ENCODE measurements at places on chromosomes 1 and 21.

DNA sequence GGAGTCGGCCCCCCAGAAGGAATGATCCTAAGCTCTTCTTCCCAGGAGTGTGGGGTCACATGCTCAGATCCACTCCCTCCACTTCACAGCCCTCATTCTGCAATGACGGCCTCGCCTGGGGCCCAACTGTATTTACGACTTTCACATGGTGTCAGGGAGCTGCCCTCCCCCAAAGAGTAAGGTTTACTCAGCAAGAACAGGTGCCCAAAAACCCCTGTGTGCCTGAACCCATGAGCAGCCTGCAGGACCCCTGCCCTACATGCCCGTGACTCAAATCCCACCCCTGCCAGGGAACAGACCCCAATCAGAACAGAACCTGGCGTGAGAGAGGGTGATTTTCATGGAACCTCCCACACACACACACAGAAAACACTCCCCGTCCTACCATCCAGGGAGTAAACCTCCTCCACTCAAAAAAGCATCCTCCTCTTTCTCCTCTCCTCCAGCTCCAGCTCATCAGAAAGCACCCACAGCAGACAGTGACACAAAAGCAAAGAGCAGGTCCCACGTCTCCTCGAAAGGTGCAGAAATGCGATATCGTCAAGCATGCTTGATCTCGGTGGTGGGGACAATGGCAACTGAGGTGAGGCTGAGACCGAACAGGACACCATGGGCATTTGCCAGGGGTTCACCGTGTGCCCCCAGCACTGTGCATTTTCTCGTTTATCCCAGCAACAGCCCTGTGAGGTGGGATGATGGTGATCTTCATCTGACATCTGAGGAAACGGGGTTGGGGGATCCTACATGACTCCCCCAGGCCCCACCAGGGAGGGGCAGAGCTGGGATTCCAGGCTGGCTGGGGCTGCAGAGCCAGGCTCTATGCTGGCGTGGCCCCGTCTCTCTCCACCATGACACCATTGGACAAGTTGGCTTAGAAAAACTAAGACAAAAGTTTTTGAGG lies 397.9 kb downstream of the NPHP4 start:
- H3K36me3 ChIP-seq = no peaks in the 10 kb centered on the region
- H3K4me1 ChIP-seq = peaks cover 28% of the 10 kb centered on the region
- H3K27me3 ChIP-seq = peaks cover 6% of the 10 kb centered on the region
- no peak overlapping the region for H3K27ac ChIP-seq
- H3K4me3 ChIP-seq = no peak overlapping the region

- H3K4me1 ChIP-seq = no peaks in the 10 kb centered on the region
- no peak for DNase-seq
- H3K4me3 ChIP-seq = no peak overlapping the region
Observed at GRCh38 chr1:58660105-58660504, 39.8 kb downstream of the MYSM1 start.

GRCh38 chr1:213492161-213493041 lies 441.4 kb downstream of the RPS6KC1 start:
- no peak overlapping the region for H3K4me3 ChIP-seq
- no peak for DNase-seq
- no peak overlapping the region for H3K27ac ChIP-seq
- no peaks in the 10 kb centered on the region for H3K36me3 ChIP-seq
- H3K27me3 ChIP-seq = peaks cover 13% of the 10 kb centered on the region

GRCh38 chr21:41817877-41818855 lies 51.3 kb upstream of the RIPK4 start:
- H3K4me1 ChIP-seq = peaks cover 8% of the 10 kb centered on the region
- H3K36me3 ChIP-seq = peaks cover 10% of the 10 kb centered on the region
- H3K27me3 ChIP-seq = no peaks in the 10 kb centered on the region
- no peak overlapping the region for H3K4me3 ChIP-seq
- H3K27ac ChIP-seq = no peak overlapping the region

DNA sequence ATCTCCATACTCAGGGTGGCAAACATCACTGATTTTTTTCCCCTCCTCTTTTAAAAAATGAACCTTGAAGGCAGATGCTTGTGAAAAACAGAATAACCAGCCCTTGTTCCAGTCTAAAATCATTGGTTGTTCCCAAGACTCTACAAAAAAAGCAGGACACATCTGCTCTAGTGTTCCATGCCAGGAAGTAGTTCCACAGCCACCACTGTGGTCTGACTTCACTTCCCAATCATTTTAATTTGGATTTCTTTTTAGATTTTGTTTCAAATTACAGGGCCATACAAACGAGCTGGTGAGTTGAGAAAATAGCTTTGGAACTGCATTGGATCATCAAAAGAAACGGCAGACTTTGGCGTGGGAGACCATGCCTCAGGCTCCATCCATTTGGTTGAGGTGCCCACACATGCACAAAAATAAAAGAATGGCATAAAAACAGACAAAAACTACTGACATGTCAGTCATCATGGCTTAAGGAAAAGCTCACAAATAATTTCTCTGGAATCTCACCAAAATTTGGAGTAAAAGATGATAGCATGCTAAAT lies 210.0 kb downstream of the GABPA start:
- H3K27me3 ChIP-seq = no peaks in the 10 kb centered on the region
- peaks cover 34% of the 10 kb centered on the region for H3K36me3 ChIP-seq
- H3K4me1 ChIP-seq = peaks cover 10% of the 10 kb centered on the region
- no peak overlapping the region for H3K27ac ChIP-seq
- DNase-seq = no peak
- no peak overlapping the region for H3K4me3 ChIP-seq

DNA sequence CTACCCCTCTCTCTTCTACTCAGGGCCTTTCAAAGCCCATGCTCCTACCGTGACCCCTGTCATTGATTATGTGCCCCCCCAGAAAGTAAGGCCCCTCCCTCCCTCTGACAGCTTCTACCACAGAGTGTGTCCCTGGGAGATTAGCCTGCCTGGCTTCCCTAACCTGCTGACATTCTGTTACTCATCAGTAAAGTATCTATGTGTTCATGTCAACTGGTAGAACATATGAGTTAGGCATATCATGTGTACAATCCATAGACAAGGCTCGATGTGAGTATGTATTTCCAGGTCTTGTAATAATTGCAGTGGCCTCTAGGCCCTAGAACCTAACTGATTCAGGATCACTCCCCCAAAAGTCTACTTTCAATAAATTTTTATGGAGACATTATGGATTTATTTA lies 120.0 kb downstream of the GIPC2 start:
- DNase-seq = no peak
- no peaks in the 10 kb centered on the region for H3K27me3 ChIP-seq
- H3K36me3 ChIP-seq = no peaks in the 10 kb centered on the region
- H3K27ac ChIP-seq = no peak overlapping the region
- no peaks in the 10 kb centered on the region for H3K4me1 ChIP-seq

- peak within 1 kb of the TSS; percentile 97 for H3K4me3 ChIP-seq
- H3K4me1 ChIP-seq = peaks cover 23% of the 10 kb centered on the region
- peaks cover 38% of the 10 kb centered on the region for H3K36me3 ChIP-seq
- DNase-seq = peak; percentile 99
Observed at GRCh38 chr1:85259118-85259911, at the start of gene C1orf52. TSS of gene C1orf52 (minus strand) at chr1:85259662. CDS start at chr1:85259633, 29 bp downstream.

- no peak for DNase-seq
- H3K27me3 ChIP-seq = peaks cover 24% of the 10 kb centered on the region
- H3K36me3 ChIP-seq = no peaks in the 10 kb centered on the region
Observed at GRCh38 chr1:165327538-165327937, 29.0 kb downstream of the LMX1A start.

GRCh38 chr1:229152311-229152710 lies 118.6 kb upstream of the RAB4A start:
- no peaks in the 10 kb centered on the region for H3K27me3 ChIP-seq
- H3K36me3 ChIP-seq = no peaks in the 10 kb centered on the region
- no peak overlapping the region for H3K4me3 ChIP-seq
- H3K27ac ChIP-seq = no peak overlapping the region
- DNase-seq = no peak

DNA sequence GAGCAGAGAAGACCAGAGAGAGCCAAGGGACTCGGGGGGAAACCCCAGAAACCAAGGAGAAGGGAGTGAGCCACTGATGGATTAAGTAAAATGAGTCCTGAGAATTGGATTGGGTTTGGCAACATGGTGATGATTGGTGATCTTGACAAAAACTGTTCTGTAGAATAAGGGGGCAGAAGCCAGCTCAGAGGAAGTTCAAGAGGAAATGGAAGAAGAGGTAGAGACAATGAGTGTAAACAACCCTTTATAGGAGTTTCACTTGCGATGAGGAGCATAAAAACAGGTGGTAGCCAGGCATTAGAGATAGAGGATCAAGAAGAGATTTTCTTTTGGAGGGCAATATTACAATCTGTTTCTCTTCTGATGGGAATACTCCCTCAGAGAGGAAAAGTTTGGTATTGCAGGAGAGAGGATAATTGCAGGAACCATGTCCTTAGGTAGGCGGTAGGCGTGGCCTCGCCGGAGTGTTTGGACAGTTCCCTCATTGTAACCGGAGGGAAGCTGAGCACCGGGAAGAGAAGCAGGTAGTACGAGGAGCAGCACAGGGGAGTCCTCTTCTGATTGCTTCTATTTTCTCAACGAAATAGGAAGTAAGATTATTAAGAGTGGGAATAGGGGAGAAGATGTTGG lies 68.4 kb upstream of the TENT5C start:
- no peak overlapping the region for H3K4me3 ChIP-seq
- no peaks in the 10 kb centered on the region for H3K36me3 ChIP-seq
- DNase-seq = no peak
- no peaks in the 10 kb centered on the region for H3K27me3 ChIP-seq

DNA sequence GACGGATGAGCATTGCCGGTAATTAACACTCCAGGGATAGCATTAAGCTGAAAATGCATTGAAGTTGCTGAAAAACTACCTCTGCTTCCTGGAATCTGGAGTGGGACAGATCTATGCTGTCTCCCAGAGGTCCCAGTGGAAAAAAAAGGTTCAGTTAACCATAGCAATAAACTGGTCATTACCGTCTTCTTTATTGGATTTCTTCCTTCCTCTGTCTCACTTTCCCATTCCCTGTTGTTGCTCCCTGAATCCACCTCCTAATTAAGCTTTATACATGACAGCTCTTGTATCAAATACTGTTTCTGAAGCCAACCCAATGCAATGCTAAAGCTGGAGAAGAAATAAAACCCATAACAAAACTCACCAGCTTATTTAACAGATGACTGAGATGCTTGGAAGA lies 1805.9 kb downstream of the NCAM2 start:
- no peaks in the 10 kb centered on the region for H3K4me1 ChIP-seq
- no peak for DNase-seq
- no peak overlapping the region for H3K4me3 ChIP-seq

DNA sequence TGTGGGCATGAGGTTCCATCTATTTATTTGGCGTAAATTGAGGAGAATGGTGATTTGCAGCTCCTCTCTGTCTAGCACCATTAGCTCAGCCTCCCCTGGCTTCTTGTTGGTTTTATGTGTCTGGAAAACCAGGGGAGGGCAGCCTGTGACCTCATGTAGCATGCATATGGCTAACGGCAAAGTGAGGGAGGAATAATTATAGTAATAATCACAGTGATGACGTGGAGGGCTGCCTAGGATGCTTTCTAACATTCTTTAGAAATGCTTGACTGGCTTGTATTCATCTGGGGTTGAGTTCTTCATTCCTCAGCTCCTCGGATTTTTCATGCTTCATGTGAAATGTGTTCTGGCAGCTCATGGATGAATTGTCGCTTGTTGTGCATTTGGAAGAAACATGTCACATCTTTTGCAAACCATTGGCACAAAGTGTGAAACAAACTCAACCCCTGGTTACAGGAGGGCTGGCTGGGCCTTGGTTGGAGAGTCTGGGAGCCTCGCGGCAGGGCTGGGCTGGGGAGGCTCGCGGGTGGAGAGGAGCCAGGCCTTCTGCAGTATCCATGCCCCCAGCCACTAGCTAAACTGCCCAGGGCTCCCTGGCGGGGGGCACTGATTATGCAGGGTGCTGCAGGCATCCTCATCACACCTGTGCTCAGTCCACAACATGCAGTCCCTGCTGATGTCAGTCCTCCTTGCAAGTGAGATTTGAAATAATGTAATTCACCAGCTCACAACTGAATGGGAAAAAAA lies 149.6 kb downstream of the DISC1 start:
- H3K36me3 ChIP-seq = peaks cover 3% of the 10 kb centered on the region
- peaks cover 25% of the 10 kb centered on the region for H3K4me1 ChIP-seq
- H3K4me3 ChIP-seq = no peak overlapping the region
- no peak for DNase-seq
- H3K27ac ChIP-seq = peak overlapping the region; percentile 82

GRCh38 chr21:19684328-19684727 lies 1280.7 kb upstream of the TMPRSS15 start:
- no peak overlapping the region for H3K27ac ChIP-seq
- DNase-seq = no peak
- no peaks in the 10 kb centered on the region for H3K27me3 ChIP-seq
- no peak overlapping the region for H3K4me3 ChIP-seq

GRCh38 chr1:96971849-96972602 lies 250.4 kb downstream of the PTBP2 start:
- peaks cover 3% of the 10 kb centered on the region for H3K27me3 ChIP-seq
- no peak overlapping the region for H3K27ac ChIP-seq
- H3K4me1 ChIP-seq = peaks cover 9% of the 10 kb centered on the region

GRCh38 chr1:150121236-150121862 lies 28.4 kb upstream of the PLEKHO1 start:
- no peak overlapping the region for H3K4me3 ChIP-seq
- no peak for DNase-seq
- H3K36me3 ChIP-seq = peaks cover 5% of the 10 kb centered on the region
- no peaks in the 10 kb centered on the region for H3K4me1 ChIP-seq
- no peak overlapping the region for H3K27ac ChIP-seq

DNA sequence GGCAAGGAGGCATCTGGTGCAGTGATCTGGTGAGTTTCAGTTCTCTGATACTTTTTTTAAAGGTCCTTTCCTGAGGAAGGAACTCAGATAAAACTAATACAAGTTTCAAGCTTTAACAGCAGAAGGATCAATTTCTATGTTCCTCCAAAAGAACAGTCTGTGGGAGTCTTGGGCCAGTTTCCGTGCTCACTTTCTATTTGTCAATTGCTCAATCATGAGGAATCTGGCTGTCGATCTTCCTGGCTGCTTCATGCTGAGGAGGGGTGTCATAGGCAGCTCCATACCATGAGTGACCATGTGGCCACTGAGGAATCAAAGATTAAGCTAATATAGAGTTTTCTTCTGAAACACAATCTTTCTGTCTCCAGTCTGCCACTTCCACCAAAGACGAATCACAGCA lies 11.4 kb upstream of the TMEM125 start:
- peaks cover 5% of the 10 kb centered on the region for H3K27me3 ChIP-seq
- H3K36me3 ChIP-seq = peaks cover 4% of the 10 kb centered on the region
- no peak overlapping the region for H3K4me3 ChIP-seq
- H3K4me1 ChIP-seq = no peaks in the 10 kb centered on the region
- no peak for DNase-seq
- H3K27ac ChIP-seq = no peak overlapping the region
